ENCODE measurements at places on chromosomes 16 and 17.
A peak's percentile ranks its signal among the peaks of the same experiment; 100 is the strongest.

DNA sequence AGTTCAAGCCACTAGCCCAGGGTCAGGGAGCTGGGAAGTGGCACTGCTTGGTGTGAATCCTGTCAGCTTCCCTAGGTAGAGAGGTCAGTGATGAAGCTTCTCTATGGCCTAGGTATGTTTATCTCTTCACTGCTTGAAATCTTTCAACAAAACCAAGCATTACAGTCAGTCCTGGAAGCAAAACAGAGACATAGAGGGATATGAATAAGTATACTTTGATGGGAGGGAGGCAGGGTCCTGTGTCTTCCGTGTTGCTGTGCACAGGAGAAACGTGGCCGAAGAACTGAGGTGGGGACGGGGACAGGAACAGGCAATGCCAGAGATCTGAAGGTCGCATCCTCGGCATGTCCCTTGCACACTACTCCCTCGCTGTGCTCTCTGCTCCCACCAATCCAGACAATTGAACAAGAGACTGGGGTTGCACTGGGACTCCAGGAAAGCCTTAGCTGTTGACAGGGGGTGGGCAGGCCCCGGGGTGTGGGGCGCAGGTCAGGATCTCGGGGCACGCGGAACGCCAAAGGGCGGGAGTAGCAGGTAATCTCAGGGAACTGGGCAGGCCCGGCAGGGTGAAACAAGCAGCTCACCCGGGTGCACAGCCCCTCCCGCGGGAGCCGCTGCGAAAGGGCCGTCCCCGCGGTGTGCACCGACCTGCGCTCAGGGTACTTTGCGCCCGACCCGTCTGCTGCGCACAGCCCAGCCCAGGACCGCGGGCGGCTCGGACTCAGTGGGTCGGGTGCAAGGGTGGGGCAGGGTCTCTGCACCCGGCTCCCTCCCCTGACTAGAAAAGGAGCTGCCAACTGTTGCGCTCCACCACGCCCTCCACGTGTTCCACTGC, at the start of gene MT1H:
TSS of gene MT1H (plus strand) at position 810 of the 835 bp plus-strand sequence. CDS start 71 bp downstream, outside the sequence.
- DNase-seq, result no peak

DNA sequence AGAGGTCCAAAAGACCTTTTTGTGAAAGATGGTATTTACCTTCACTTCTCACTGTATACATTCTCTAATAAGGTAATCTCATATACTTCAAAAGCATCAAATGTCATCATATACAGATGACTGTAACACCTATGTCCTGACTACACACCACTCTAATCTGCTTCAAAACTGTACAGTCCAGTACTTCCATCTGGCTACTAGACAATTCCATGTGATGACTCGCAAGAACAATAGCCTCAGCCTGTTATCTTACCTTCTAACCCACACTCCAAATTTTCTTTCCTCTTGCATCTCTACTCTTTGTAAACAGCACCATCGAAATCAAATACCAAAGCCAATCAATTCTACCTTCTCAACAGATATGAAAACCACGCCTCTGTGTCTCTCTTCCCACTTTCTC, 24.1 kb downstream of the MYO1D start:
- DNase-seq, result no peak

GRCh38 chr16:229731-230281, 557 bp upstream of the LUC7L start:
- no peak for DNase-seq

DNA sequence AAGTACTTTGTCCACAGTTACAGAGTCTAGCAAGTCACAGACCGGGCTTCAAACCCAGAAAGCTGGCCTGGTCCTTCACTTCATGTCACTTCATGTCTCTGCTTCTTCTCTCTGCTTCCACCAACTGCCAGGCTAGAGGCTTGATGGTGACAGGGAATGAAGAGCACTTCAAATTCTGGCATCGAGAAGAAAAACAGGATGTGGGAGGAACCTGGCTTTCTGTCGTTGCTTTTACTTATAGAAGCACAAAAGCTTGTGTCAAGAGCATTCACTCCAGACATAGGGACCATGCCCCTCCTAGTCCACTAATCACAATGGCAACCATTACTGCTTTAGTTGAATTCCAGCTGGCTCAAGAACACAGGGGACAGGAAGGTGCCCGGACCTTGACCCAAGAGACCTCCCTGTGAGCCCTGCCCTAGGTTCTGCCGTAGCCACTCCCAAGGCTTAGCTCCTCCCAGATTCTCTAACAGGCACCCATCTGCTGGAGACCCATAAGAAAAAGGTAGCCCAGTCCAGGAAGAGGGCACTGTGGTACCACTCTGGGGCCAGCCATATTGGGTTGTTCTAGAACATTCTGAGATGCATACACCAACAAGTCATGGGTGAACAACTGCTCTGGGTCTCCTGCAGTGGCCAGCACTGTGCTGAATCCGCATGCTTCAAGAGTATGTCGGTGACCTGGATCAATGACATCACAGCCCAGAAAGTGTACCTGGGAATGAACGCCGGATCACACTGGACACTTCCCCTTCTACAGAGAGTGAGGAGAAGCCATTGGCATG, 181.8 kb downstream of the C16orf95 start:
- no peak for DNase-seq

DNA sequence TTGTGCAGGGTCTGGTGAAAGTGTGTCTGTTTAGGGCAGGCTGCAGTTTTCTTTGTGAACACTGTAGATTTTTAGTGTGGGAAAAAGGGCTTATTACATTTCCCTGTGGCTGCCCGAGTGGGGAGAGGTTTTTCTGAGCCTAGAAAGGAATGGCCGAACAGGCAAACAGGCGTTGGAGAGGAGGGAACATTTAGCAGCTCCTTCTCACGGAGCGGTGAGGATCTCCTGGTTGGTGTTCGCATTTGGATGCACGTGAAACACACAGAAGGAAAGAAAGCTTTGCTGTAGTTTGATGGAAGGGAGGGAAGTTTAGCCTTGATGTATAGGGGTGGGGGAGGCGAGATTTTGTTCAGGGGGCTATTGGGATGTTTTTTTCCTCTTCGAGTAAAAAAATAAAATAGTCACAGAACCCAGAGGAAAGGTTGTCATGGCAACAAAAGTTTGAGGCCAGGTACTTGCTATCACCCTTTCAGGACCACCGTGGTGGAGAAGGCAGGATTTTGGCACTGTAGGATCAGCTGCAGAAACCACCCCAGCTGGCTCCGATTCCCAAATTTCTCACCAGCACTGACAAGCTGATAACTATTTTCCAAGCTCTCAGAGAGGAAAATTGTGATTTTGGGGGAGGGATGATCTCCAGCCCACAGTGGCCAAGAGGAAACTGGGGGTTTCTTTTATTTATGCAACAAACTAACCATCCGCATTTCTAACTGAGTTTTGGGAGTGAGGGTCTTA, 3.5 kb downstream of the GSG1L start:
- no peak for DNase-seq

GRCh38 chr17:7903154-7904103, 12.7 kb downstream of the RNF227 start:
- DNase-seq, result no peak

- DNase-seq, result no peak
Observed at GRCh38 chr16:8721336-8722024, 47.1 kb downstream of the ABAT start.

DNA sequence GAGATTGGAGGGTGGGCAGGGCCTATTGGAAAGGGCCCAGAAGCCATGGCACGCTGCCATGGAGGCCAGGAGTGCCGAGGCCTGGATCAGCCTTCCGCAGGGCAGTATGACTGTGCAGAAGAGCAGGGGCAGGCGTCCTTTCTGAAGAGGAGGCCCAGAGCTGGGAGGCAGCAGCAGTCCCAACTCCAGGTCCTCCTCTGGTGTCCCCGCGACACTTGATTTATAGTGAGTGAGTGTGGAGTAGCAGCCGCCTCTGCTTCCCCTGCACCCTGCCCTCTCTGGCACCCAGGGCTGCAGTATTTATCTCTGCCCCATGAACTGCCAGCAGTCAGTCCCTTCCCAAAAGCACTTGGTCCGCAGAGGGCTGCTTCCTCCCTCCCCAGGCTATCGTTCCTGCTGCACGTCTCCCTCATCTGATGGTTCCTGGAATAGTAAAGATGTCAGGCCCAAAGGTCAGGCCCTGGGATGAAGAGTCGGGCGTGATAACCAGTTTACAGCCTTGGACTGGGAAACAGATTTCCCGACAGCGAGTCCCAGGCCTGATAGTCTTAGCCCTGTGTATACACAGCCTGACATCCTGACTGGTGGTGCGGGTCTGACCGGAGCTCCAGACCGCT, 32.9 kb downstream of the PGS1 start:
- DNase-seq, result no peak

DNA sequence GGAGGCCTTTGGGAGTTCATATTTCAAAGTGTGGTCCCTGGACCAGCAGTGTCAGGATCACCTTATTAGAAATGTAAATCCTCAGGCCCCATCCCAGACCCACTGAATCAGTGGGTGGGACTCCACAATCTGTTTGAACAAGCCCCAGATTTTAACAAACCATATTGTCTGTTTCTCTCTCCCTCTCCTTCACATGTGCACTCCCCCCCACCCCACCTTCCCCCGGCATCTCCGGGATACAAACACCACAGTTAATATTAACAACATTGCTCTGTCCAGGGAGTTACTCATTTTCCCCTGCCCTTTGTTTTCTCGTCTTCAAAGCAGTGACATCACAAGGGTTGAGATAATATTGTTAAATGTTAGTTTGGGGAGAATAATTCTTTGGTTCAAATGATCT, 127.3 kb downstream of the KATNIP start:
- no peak for DNase-seq

DNA sequence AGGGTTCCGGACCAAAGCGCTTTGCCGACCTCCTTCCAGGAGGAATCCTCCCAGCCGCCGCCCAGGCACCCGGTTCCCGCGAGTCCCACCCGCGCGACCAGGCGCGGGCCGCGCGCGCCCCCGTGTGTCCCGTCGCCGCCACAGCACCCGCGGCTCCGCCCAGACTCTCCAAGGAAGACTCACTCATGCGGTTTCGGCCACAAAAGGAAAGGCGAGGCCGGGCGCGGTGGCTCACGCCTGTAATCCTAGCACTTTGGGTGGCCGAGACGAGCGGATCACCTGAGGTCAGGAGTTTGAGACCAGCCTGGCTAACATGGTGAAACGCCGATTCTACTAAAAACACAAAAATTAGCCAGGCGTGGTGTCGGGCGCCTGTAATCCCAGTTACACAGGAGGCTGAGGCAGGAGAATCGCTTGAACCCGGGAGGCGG, 3.5 kb upstream of the PKMYT1 start:
- no peak for DNase-seq

DNA sequence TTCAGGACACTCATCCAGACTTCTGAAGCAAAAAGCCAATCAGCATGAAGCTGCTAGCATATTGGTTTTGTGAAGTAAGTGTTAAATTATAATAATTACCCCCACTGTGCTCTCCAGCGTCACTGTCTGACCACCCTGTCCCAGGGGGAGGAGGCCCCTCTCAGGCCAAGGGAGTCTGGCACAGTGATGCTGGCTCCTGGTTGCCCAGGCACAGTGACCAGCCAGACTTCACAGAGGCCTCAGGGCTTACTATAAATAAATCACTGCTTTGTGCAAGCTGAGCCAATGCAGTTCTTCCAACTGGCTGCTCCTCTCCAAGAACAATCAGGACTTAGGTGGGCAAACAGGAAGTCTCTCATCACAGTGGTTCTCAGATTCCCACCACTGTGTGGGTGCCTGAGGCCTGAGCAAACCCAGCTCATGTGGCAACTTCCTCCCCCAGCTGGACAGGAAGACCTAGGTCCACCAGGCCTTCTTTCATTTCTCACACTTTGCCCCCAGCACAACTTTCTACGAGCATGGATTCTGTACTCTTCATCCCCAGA, 1.7 kb upstream of the DBNDD1 start:
- no peak for DNase-seq

DNA sequence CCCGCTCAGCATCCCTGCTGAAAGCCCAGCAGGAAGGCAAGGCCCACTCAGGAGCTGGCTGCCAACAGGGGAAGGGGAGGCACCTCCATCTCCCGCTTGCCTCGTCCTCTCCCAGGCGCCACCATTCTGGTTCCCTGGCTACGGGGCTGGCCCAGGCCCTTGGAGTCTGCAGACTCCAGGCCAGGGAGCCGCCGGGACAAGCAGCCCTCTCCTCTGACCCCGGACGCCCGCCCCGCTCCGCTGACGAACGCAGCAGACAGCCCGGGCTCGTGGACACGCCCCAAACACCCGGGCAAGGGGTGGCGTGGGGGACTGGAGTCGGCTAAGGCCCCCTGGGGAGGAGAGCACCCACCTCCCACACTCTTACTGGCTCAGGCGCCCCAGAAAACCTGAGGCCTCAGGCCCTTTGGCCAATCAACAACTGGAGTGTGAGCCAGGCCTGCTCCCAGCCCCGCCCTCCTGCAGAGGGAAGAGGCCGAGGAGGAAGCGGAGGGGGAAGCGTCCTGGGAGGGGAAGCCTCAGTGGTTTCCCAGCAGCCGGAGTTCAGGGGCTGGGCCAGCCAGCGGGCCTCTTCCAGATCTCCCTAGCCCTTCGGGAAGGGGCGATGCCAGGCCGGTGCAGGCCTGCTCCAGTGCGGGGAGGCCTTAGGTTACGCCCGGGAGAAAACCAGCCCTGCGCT, 4.2 kb downstream of the MNT start:
- peak; percentile 78 for DNase-seq

GRCh38 chr16:15947983-15948509, 1.4 kb upstream of the ABCC1 start:
- DNase-seq, result no peak

DNA sequence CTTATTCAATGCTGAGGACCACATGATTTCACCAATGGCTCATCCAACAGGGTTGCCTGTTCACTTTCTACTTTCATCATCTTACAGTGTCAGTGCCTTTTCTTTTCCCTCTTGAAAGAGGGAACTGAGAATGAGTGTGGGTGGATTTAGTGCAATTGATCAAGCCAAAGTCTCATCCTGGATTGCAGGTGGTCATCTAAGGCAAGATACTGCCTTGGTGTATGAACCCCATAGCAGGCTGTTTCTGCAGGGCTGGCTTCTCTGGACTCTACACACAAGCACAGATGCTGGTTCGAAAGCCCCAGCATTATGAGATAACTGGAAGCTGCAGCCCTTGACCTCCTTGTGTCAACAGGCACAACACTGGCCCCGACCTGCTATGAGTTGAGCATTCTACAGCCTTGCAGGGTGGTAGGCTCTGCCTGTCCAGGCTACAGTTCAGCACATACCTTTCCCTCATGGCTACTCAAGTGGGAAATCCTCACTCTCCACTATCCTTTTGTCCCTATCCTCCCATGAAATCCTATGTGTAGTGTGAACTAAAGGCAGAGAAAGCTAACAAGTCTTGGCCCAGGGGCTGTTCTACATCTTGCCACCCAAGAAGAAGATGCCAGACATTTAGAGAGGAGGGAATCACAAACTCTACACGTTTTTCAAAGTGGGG, 358.7 kb downstream of the SLC39A11 start:
- no peak for DNase-seq

DNA sequence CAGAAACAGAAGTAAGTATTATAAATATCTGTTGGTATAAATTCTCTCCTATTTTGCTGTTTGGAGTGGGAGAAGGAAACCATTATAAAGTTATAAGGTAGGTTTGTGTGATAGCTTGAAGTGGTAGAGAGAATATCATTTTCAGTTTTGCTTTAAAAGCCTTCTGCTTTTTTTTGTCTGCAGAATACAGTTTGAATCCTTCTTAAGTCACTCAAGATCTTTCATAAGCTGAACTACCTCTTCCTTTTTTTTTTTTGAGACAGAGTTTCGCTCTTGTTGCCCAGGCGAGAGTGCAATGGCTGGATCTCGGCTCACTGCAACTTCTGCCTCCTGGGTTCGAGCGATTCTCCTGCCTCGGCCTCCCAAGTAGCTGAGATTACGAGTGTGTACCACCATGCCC, 9.0 kb downstream of the ATAD5 start:
- DNase-seq, result no peak

- DNase-seq, result no peak
Observed at GRCh38 chr17:41444186-41444585, 3.4 kb upstream of the KRT38 start.

GRCh38 chr17:62801553-62802114, 6.5 kb downstream of the MARCHF10 start:
- DNase-seq, result no peak
